NCI-H1417 (cell line): ENCODE measurements at places on chromosomes 4 and X.

- DNase-seq, result peak; percentile 76
Observed at GRCh38 chrX:29090811-29091210, 503.6 kb downstream of the IL1RAPL1 start.

DNA sequence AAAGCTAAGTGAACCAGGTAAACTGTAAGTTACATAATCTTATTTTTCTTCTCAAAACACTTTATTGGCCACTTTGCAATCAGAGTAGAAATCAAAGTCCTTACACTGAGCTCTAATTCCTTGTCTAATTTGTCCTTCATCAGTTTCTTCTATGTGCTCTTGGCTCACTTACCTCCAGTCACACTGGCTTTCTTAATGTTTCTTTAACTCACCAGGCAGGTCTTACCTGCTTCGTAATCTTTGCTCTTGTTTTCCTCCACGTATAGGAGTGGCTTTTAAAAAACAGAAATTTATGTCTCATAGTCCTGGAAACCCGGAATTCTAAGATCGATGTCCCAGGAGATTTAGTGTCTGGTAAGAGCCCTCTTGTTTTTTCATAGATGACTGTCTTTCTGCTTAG is 1462.1 kb downstream of the FSTL5 start:
- DNase-seq, result no peak

- DNase-seq, result no peak
Observed at GRCh38 chrX:23292354-23292987, 42.2 kb upstream of the PTCHD1 start.

- DNase-seq, result peak; percentile 96
Observed at GRCh38 chr4:89572224-89572858, 264.6 kb downstream of the SNCA start.

- no peak for DNase-seq
Observed at GRCh38 chrX:119673336-119673735, 19.6 kb downstream of the SEPTIN6 start.

- DNase-seq, result no peak
Observed at GRCh38 chrX:154712781-154713740, 37.8 kb downstream of the GAB3 start.

DNA sequence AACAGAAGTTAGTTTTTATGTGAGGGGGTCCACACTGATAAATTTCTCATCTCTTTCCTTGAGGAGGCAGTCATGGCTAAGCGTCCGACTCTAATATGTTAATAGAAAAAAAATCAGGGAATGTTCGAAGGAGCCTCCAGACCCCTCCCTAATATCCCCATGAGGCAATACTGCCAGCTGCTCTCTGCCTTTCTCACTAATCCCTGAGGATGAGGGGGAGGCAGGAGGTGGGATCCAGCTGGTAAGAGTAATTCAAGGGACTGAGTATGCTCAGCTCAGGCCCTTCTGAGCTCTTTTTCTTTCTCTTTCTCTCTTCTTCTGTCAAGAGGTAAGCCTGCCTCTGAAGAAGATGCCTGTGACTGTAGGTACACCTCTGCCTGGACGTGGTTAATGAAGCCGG is 51.7 kb downstream of the PIR start:
- DNase-seq, result no peak

- DNase-seq, result no peak
Observed at GRCh38 chrX:10755439-10756334, 135.3 kb upstream of the MID1 start.
